ENCODE measurements at places on chromosomes 12 and 14. TPM values are rescaled to one million over a fixed set of nuclear protein-coding genes. Genes with fewer than 3 reads are reported as not detected.

GRCh38 chr14:91163316-91163715, 49.4 kb downstream of the DGLUCY start:
- DNase-seq = no peak

- no peak for DNase-seq
These were observed 953 bp upstream of the NXPH4 start for GRCh38 chr12:57215668-57216013.

Gene CLEC4C
- total RNA-seq = not detected

- DNase-seq = no peak
These were observed 416.2 kb downstream of the EGLN3 start for GRCh38 chr14:33534632-33535031.

Gene SALL2
- total RNA-seq = 1.7 TPM

Gene KRT2
- total RNA-seq = 0.48 TPM

DNA sequence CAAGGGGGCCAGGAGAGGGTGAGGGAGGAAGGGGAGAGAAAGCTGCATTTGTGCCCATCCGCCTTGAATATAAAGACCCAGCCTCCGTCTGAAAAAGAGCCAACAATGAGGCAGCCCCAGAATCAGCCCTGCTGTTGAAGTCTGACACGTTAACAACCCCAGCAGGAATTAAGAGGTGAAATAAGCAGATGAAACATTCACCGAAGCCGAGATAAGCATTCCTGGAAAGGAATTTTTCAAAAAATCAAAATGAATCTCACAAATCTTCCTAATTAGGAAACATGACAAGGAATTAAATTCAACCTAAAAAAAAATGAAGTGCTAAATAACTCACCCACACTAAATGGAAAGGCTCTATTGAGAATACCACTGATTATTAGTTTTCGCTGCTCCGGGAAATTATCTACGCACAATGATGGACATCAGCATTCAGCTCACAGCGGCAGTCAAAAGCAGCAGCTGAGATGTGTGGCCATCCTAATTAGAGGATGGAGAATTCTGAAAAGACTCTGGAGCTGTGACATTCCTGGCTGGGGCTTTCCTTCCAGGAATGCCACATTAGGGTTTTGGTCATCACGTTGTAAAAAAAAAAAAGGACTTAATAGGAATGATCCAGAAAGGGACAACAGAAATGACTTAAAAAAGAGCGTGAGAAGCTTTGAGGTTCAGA, 8.2 kb upstream of the PARP11 start:
- no peak for DNase-seq

DNA sequence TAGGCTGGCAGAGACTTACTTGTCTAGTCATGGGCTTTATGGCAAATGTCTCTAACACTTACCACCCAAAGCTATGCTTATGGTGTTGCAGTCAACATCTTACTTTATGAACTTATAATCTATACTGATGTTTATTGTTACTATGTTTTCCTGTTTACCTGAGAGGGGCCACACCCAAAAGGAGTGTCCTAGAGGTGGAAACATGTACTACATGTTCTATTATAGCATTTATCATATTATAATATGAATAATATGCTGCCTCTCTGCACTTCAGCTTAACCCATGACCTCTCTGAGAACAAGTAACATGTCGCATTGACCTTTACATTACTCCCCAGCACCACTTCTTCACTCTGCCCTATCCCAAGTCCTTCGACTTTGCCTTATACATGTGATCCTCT, 501.8 kb downstream of the ETNK1 start:
- DNase-seq = no peak

Gene LALBA
- not detected for total RNA-seq

DNA sequence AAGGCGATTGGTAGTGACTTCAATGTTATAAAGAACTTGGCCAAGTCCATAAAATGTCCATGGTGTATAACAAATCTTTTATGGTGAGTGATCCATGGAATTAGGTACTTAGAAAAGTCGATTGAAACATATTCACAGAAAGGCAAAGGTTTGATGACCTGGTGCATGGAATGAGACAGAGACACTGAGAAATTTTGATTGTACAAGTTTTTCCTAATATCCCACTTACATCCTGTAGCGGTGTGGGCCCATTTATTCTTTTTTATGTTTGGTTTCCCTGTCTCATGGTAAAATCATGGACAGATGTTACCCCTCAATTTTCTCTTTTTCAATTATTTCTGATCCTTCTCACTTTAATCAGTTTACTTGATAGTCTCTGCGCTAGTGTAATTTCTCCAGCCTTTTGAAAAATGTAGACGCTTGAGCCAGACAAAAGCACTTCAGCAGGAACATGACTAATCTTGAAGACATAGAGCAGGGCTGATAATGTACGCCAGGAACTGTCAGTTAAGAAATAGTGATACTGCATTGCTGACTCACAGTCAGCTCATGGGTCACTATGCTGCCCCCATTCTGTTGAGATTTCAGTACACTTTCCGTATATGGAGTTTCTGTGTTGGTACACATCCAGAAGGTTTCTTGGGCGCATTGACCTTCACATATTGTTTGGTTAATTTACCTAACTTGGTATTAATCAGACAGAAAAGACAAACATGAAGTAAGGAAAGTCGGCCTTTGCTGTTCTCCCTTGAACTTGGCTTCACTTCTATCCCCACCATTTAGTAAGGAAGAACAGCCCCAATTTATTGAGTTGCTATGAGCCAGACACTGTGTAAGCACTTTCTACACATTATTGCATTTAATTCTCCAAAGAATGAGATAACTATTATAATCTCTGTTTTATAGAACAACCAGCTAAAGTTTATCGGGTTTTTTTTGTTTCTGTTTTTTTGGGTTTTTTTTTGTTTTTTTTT, 841.7 kb downstream of the DIO2 start:
- DNase-seq = peak; percentile 77

Gene C12orf50
- total RNA-seq = 9.1 TPM

DNA sequence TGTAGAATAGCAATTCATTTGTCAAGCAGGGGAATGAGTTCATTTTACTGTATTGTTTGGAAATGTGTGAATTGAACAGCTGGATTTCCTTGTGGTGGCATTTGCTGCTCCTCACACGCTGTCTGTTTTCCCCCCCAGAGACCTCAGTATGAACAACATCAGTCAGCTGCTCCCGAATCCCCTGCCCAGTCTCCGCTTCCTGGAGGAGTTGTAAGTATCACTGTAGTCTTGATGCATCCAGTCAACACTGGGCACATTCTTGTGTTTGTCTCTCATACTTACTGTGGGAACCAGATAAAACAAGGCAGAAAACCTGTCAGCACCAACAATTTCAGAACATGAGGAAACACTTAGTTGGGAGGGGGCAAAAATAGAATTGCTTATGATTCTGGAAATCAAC, 64.9 kb downstream of the LGR5 start:
- no peak for DNase-seq

Gene PKP2
- 45.7 TPM for total RNA-seq

Gene RASSF9
- total RNA-seq = 3.9 TPM

DNA sequence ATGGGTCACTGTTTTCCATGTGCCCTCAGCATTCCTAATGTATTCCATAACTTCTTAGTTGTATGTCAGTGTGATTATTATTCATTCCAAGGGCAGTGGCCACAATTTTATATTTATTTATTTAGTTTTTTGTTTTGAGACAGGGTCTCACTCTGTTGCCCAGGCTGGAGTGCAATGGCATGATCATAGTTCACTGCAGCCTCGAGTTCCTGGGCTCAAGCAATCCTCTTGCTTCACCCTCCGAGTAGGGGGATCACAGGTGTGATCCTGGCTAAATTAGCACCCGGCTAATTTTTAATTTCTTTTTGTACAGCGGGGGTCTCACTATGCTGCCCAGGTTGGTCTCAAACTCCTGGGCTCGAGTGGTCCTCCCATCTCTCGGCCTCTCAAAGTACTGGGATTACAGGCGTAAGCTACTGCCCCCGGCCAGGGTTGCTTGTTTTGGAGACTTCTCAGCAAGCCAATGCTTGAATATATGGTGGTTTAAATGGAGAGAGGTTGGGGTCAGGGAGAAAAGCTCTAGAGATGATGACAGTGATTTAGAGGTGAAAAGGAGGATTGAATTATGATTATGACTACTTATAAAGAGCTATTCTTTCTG, 7.6 kb downstream of the GPRC5A start:
- DNase-seq = no peak

Gene BDKRB2
- total RNA-seq = 7.0 TPM

Gene AICDA
- 0.96 TPM for total RNA-seq

- no peak for DNase-seq
These were observed 74.3 kb downstream of the NCOR2 start for GRCh38 chr12:124492879-124493808.

- peak; percentile 41 for DNase-seq
These were observed 7.5 kb downstream of the IRAK4 start for GRCh38 chr12:43766291-43766690.

GRCh38 chr12:94143438-94143837, 4.9 kb upstream of the PLXNC1 start:
- no peak for DNase-seq

- peak; percentile 86 for DNase-seq
These were observed 27.7 kb upstream of the JDP2 start for GRCh38 chr14:75399843-75400775.

Gene ARHGEF25
- total RNA-seq = 101 TPM

GRCh38 chr12:89846473-89847055, 137.9 kb upstream of the ATP2B1 start:
- DNase-seq = no peak

Gene SAMD4A
- total RNA-seq = 138 TPM

DNA sequence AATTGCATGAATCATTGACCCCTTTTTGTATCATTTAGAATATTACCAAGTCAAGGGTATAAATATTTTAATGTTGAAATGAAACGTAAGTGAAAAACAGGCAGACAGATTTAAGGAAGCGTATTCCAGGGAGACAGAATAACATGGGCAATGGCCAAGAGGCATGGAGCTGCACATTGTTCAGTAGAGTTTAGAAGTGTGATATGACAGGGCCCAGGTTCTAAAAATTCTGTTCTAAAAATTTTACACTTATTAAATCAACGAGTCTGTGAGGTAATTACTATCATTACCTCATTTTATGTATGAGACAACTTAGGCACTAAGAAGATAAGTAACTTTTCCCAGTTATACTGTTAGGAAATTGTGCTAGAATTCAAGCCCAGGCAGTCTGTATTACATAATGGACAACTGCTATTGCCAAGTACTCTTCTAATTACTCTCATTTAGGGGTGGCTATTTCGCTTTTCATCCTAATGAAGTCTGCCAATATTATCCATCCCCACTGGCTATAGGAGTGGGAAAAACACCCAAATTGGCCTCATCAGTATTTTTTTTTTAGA, 103.2 kb upstream of the NAV3 start:
- no peak for DNase-seq

DNA sequence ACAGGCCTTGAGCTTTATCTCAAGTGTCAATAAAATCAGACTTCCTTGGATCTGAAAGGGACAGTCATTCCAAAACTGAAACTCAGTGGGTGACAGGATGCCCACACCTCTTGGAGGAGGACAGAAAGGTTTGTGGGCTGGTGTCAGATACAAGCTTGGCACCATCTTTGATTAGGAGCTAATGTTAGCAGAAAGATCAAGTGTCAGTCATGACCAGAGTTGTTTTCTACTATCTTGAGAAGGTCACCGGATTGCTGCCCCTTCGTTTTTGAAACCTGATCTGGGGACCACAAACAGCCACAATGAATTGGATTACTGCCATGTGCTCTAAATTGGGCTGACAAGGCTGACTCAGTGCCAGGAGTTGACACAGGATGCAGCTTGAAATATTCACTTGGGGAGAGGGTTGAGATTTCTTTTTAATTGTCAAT, 88.3 kb downstream of the OTOGL start:
- no peak for DNase-seq

DNA sequence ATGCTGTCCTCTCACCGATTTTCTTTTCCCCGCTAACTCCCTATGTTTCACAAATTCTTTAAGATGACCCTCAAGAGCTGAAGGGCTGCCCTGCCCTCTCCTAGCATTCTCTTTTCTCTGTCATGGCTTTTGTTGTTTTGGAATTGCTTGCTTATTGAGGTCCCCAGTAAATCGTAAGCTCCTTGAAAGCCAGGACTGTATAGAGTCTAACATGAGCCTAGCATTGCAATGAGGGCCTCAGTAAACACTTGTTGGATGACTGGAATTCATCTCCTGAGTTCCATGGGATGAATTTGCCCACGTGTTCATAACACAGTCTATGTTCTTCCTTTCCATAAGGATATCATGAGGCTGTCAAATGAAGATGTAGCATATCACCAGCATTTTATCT, 92.2 kb downstream of the APAF1 start:
- DNase-seq = no peak

- no peak for DNase-seq
These were observed 2.8 kb upstream of the CCDC196 start for GRCh38 chr14:66483322-66483721.

- DNase-seq = no peak
These were observed 134.2 kb upstream of the SLCO1C1 start for GRCh38 chr12:20560935-20561334.
